ENCODE measurements at places on chromosomes 2 and 18. TPM values are rescaled to one million over a fixed set of nuclear protein-coding genes. Genes with fewer than 3 reads are reported as not detected.

Gene RAD51AP2
- not detected for total RNA-seq

Gene CTDSP1
- total RNA-seq, result 73.0 TPM

Gene CYRIA
- 0.14 TPM for total RNA-seq

Gene DSG1
- not detected for total RNA-seq

Gene DSC1
- total RNA-seq, result not detected
